ENCODE measurements at places on chromosomes 12 and 14.

- no peak for DNase-seq
Measured at GRCh38 chr14:100708425-100709288, 18.0 kb upstream of the DLK1 start.

- DNase-seq = no peak
Measured at GRCh38 chr12:66273147-66273546, 29.1 kb upstream of the HELB start.

GRCh38 chr14:53563628-53564027 is 393.0 kb downstream of the BMP4 start:
- no peak for DNase-seq

GRCh38 chr12:44771485-44772021 is 104.6 kb downstream of the NELL2 start:
- no peak for DNase-seq

- DNase-seq = peak; percentile 83
Measured at GRCh38 chr14:91246051-91246852, 1.7 kb upstream of the GPR68 start.

DNA sequence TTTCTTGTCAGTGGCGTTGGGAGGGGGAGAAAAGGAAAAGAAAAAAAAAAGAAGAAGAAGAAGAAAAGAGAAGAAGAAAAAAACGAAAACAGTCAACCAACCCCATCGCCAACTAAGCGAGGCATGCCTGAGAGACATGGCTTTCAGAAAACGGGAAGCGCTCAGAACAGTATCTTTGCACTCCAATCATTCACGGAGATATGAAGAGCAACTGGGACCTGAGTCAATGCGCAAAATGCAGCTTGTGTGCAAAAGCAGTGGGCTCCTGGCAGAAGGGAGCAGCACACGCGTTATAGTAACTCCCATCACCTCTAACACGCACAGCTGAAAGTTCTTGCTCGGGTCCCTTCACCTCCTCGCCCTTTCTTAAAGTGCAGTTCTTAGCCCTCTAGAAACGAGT is 1.9 kb downstream of the ASCL1 start:
- DNase-seq = no peak

GRCh38 chr12:22541496-22542155 is 2.7 kb downstream of the C2CD5 start:
- DNase-seq = no peak

DNA sequence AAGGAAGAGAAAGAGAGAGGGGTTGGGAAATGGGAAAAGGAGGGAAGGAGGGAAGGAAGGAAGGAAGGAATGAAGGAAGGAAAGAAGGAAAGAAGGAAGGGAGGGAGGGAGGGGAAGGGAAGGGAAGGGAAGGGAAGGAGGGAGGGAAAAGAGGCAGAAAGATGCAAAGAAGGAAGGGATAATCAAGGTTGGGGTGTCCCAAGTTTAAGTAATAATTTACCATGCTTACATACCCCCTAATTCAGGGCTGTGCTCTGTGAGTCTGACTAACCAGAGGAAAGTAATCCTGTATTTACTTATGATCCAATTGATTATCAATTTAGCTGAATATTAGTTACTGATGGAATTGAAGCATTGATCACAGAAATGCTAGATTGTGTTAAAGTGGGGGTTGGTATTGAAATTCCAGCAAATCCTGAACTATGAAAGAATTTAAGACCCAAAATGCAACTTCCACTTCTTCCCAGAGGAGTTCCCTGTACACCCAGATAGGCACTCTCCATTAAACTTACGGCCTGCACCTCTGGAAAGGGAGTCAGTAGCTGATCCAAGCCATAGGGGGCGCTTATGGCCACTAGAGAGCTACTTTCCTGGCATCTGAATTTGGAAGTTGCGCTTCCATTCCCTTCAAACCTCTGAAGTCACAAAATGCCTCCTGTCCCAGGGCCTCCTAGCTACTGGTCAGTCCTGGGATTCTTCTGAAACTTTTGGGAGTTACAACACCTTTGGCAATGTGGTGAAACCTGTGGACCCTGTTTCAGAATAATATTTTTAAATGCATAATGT is 162.7 kb upstream of the PWP1 start:
- DNase-seq = no peak

DNA sequence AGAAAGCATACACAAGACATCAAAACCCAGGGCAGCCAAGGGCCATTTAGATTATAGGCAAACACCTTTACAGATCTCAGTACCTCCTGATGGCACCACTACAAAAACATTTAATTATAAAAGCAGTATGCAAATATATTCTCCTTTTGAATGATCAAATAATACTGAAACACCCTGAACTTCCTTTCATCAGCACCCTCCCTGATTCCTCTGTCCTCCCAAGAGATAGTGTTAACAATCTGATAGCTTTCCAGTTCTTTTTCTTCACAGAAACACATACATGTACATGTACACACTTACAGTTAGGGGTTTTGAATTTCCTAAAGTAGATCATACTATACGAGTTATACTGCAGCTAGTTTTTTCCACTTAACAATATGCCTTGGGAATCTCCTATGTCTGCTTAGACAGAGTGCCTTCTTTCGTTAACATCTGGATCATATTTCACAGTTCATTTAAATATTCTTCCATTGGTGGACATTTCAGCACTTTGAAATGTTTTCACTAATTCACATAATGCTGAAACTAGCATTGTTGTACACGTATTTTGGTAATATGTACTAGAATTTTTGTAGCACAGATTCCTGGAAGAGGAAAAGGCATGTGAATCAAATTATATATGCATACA is 35.2 kb downstream of the TDG start:
- no peak for DNase-seq

GRCh38 chr14:50882932-50883826 is 11.3 kb downstream of the ABHD12B start:
- no peak for DNase-seq

- no peak for DNase-seq
Measured at GRCh38 chr12:116564080-116564479, 4.9 kb downstream of the MAP1LC3B2 start.

- DNase-seq = no peak
Measured at GRCh38 chr12:29255042-29255441, 106.0 kb downstream of the FAR2 start.

GRCh38 chr12:67671419-67671818 is 22.9 kb downstream of the DYRK2 start:
- DNase-seq = no peak

DNA sequence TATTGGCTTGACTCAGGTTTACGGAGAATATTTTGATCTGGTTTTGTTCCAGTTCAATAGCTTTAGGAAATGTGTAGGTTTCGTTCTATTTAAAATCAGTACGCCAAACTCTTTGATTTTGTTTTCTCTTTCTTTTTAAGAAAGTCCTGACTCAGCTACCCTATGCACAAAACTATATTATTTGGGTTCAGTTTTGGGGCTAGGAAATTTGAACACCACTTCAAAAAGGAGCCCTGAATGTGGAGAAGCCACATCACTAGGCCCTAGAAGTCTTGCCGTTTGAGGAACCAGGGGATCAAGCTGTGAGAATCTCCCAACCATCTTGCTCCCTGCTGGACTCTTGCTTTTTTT is 168.2 kb upstream of the BCL2L14 start:
- no peak for DNase-seq

Data from T-helper 1 cell (primary cell).